ENCODE measurements at places on chromosomes 1 and 21.

DNA sequence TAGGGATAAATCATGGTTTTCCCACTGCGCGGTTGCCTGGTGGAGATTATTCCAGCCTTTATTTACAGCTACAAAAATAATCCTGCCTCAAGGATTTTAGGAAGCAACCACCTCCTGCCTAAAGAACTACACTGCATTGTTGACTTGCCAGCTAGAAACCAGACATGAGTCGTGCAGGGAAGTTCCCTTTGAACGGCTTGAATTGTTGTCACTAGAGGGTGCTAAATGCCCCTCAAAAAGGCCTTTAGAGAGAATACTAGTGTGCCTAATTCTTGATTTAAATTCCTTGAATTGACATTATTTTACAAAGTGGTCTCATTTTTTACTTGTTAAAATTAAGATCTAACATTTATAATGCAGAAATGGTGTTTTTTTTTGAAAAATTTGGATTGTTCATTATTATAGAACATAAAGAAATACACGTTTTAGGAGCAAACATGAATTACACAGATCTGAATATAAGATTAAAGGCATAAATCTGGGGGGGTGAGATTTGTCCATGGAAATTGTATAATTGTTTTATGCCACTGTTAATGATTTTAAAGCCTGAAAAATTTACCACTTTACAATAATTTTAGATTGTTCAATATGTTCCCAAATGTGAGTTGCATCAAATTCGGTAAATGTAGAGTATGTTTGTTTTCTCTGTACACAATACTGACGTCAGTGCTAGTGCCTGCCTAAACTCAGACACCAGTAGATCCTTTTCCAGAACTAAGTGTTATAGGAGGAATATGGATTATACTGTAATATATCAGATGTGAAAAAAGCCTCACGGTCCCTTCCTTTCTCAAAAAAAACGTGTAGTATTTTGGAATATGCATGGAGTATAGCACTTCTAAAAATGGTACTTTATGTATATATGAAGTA is 7.6 kb upstream of the ERG start:
- DNase-seq = no peak

DNA sequence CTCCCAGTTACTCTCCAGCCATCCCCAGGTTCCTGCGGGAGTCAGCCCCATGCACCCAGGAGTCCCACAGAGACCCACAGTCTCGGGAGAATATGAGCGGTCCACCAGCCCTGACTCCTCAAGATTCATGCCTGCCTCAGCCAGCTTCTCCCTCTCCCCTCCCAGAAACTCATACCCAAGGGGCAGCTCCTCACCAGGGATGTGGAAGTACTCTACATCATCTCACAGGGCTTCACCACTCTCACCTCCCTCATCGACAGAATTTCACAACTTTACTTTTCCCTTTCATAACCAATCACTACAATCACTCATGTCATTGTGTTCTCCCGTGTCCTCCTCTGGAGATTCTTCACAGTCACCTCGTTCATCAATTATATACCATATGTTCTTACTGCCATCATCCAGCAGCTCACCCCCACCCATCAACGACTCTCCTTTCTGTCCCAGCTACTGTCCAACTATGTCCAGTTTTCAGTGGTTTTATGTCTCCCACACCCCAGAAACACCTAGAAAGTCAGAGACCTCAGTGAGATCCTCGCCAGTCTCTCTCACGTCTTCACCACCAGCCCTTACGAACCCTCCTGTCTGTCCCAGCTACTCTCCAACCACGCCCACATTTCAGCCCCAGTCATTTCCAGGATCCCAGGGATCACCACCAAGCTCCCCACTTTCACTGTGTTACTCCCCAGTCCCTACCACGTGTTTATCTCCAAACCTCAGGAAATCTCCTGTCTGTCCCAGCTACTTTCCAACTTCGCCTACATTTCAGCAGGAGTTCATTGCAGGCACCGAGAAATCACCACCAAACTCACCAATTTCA is 1530.1 kb upstream of the TPTE start:
- no peak for DNase-seq

- DNase-seq = no peak
These were observed 870.7 kb upstream of the ADGRL2 start for GRCh38 chr1:80929868-80930508.

DNA sequence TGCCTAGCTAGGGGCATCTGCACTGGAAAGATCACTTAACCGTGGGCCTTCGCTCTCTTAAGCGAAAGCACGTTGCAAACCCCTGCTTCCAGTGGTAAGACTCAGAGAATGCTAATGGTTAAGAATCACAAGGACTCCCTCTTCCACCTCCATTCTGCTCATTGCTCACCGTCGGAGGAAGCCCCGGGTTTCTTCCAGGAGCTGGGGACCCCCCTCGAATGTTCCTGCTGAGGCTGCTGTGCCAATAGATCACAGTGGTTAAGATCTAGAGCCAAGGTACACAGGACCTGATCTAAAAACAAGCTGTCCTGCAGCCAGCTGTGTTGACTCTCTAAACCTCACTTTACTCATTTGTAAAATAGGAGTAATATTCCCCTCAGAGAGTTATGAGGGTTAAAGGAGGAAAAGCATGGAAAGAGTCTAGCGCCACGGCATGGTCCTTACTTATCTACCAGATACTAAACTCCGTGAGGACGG is 765 bp downstream of the VAMP3 start:
- no peak for DNase-seq

- no peak for DNase-seq
These were observed 513.0 kb downstream of the PTPRC start for GRCh38 chr1:199151634-199152425.

- no peak for DNase-seq
These were observed 29.9 kb upstream of the NRIP1 start for GRCh38 chr21:15094706-15095105.

- DNase-seq = no peak
These were observed 38.6 kb downstream of the TFF3 start for GRCh38 chr21:42276526-42277154.

DNA sequence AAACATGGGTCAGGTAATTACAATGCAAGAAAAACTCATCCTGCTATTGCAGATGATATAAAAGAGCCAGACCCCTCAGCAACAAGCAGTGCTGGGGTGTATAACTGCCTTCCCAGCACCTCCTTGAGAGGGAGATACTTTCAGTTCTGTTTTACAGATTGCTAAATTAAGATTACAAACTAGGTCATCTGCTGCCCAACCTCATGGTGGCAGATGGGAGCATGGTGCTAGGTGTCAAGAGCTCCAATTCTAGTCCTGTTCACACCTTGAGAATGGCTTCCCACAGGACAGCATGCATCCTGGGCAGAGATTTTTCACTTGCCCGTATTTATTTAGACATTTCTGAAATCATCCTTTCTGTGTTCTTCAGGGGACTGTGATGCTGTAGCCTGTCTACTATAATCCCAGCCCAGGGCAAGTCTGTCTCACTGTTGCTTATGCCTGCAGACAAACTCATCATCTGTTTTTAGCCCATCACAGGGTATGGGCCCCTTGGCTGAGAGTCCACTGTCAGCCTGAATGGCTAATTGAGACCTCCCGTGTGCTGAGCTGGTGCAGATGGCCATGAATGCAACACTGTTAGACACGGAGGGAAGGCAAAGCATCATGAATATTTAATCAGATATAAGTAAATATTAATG is 40.2 kb upstream of the PBX1 start:
- no peak for DNase-seq

GRCh38 chr21:36059823-36060158 is 535 bp downstream of the SETD4 start:
- DNase-seq = no peak

- DNase-seq = no peak
These were observed 1.5 kb upstream of the HSPA13 start for GRCh38 chr21:14384453-14384852.

GRCh38 chr1:210866532-210866931 is 267.4 kb downstream of the KCNH1 start:
- no peak for DNase-seq

GRCh38 chr1:10117865-10118264 is 85.1 kb downstream of the UBE4B start:
- no peak for DNase-seq

DNA sequence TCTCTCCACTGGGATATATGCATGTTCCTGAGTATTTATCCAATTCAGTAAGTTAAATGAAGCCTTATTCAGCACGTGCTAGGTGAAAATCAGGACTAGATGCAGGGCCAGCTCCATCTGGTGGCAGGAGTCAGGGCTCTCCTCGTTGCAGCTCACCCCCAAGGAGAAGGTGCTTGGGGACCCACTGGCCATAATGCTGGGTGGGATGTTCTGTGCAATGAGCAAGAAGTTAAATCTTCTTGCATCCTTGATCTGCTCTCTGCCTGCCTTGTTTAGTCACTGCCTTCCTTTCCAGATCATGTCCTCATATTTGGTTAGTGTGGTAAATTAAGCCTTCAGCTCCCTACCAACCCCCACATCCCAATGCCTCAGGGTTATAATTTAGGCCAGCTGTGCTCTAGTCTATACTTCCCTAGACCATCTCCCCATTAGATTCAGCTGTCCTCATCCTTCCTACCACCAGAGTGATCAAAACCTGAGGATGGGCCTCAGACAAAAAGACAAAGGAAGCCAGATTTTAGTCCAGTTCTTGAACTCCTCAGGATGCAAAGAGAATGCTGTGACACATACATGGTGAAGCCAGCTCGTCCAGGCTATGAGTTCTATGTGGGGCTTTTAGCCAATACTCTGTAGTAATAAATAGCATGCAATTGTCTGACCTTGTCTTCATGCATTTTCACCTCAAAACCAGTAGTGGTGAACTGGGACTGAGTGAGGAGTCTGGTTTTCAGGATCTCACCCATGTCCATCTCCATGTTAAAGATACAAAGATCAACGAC is 55.9 kb downstream of the SEC16B start:
- no peak for DNase-seq
